ENCODE measurements at places on chromosomes 5 and 9. TPM values are rescaled to one million over a fixed set of nuclear protein-coding genes. Genes with fewer than 3 reads are reported as not detected.

FOXE1 gene
- not detected for total RNA-seq

- peak; percentile 7 for DNase-seq
These were observed 410.9 kb upstream of the PRR16 start for GRCh38 chr5:120052916-120053828.

GRCh38 chr9:97315550-97315949 is 8.1 kb downstream of the CCDC180 start:
- DNase-seq = no peak

CD74 gene
- 2.9 TPM for total RNA-seq

IL3 gene
- total RNA-seq = not detected

GRCh38 chr5:122727112-122727541 is 47.8 kb upstream of the SNX2 start:
- DNase-seq = peak; percentile 29

DNA sequence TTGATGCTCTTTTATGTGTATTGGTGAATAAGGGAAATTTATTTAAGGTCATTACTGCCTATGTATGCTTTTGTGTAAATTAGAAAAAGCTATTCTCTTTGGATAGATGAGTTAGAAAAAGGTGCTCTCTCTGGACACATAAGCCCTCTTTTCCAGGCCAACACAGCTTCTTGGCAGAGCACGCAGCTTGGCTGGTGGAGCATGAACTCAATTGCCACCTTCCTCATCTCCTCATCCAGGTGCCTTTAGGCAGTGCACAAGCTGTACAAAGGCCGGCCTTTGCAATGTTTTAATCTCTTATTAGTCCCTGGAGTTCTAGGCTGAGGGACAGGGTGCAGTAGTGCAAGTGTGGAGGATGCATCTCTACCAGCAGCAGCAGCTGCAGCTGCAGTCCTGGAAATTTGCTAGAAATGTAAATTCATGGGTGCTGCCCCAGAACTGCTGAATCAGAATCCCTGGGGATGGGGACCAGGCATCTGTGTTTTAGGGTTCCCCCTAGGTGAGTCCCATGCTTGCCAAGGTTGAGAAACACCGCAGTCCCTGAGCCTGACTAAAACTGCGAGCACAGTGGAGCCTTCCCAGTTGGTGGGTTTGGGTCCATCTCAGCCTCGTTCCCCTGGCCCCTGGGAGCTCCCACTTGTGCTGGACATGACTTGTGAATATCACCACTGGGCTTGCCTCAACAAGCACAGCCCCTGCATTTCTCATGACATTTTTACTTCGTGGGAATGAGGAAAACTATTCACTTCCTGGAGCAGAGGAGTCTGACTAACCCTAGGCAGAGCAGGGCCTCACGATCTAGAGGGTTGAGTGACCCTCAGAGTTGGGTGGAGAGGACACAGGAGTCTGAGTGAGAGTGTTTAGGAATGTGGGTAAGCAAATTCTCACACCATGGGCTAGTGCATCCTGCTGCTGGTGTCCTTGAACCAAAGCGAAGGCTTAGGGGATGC is 272.3 kb downstream of the ZSWIM6 start:
- DNase-seq = no peak

MLANA gene
- total RNA-seq = 0.70 TPM

Measured in myocyte (in vitro differentiated cells).